Effector memory CD4-positive, alpha-beta T cell (primary cell): ENCODE measurements at places on chromosomes 3 and 15.

GRCh38 chr3:33095436-33095835 is 1.5 kb downstream of the GLB1 start:
- DNase-seq: no peak

DNA sequence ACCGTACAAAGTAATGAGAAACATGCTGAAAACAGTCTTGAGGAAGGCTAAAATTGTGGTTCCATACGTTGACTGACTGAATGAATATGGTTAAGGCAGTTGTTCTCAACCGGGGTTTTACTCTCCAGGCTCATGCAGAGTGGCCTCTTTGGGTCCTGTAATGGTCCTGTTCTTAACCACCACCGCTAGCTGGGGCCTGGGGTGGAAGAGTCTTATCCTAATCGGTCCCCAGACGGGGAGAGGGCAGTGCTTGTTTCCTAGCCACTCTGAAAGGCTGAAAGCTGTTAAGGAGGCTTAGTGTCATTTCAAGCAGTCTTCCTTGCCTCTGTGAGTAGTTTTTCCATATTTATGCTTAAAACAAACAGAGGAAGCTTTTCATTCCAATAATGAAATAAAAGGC is 32.0 kb downstream of the SELENOT start:
- DNase-seq: no peak

- no peak for DNase-seq
Measured at GRCh38 chr3:193768070-193768394, 175.0 kb downstream of the OPA1 start.

- DNase-seq: peak; percentile 28
Measured at GRCh38 chr15:25863111-25863967, at the start of gene ATP10A. TSS of gene ATP10A (minus strand) at chr15:25863327. CDS start at chr15:25863096, 231 bp downstream.
